ENCODE measurements at places on chromosomes 4 and X. TPM values are rescaled to one million over a fixed set of nuclear protein-coding genes. Genes with fewer than 3 reads are reported as not detected.

DNA sequence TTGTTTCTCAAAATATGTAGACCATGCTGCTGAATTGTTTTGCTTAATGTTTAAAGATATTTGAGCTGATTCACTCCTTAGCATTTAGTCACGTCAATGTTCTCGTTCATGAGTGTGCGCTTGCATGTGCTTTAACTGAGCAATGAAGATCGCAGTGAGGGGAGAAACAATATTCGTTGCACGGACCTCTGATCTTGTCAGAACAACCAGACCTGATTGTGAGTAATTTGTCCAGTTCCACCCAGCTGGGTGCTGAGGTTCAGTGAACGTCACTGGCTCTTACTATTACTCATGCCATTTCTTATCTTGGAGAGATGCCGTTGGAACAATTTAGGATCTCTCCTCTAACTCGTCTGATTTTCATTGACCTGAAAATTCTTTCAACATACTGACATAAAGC lies 15.0 kb upstream of the PRKX start:
- no peak overlapping the region for H3K27ac ChIP-seq
- no peak for DNase-seq
- H3K36me3 ChIP-seq: no peaks in the 10 kb centered on the region
- no peaks in the 10 kb centered on the region for H3K27me3 ChIP-seq
- peaks cover 2% of the 10 kb centered on the region for H3K4me1 ChIP-seq
- H3K4me3 ChIP-seq: no peak overlapping the region

The PAGE2 gene
- total RNA-seq: not detected

The SH3BGRL gene
- total RNA-seq: 81.3 TPM

The PNMA6F gene
- not detected for total RNA-seq

- H3K4me3 ChIP-seq: no peak overlapping the region
- no peak for DNase-seq
- no peaks in the 10 kb centered on the region for H3K36me3 ChIP-seq
- no peaks in the 10 kb centered on the region for H3K4me1 ChIP-seq
- no peak overlapping the region for H3K27ac ChIP-seq
- no peaks in the 10 kb centered on the region for H3K27me3 ChIP-seq
These were observed 87.8 kb downstream of the HPGD start for GRCh38 chr4:174434455-174434854.

DNA sequence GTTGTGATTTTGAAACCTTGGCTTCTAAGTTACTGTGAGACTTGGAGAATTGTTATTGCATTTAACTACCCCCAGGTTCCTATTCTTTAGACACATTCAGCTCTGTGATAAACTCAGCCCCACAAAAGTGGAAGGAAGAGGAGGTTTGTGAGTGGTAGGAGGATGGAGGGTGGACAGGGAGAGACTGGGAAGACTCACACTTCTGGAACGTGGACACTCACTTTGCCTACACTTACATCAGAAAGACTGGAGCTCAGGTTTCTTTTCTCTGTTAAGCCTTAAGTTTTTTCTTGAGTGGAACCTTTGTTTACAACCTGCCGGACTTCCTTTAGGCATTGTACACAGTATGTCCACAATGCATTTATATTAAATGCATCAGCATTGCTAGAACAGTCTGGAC lies 99.0 kb downstream of the AREG start:
- H3K4me1 ChIP-seq: peaks cover 8% of the 10 kb centered on the region
- H3K27ac ChIP-seq: no peak overlapping the region
- H3K27me3 ChIP-seq: peaks cover 13% of the 10 kb centered on the region
- no peak overlapping the region for H3K4me3 ChIP-seq
- no peaks in the 10 kb centered on the region for H3K36me3 ChIP-seq
- no peak for DNase-seq

GRCh38 chrX:76064825-76065224 lies 108.0 kb upstream of the PBDC1 start:
- H3K4me3 ChIP-seq: no peak overlapping the region
- H3K36me3 ChIP-seq: no peaks in the 10 kb centered on the region
- no peak overlapping the region for H3K27ac ChIP-seq
- H3K27me3 ChIP-seq: peaks cover 5% of the 10 kb centered on the region
- no peak for DNase-seq
- H3K4me1 ChIP-seq: no peaks in the 10 kb centered on the region

DNA sequence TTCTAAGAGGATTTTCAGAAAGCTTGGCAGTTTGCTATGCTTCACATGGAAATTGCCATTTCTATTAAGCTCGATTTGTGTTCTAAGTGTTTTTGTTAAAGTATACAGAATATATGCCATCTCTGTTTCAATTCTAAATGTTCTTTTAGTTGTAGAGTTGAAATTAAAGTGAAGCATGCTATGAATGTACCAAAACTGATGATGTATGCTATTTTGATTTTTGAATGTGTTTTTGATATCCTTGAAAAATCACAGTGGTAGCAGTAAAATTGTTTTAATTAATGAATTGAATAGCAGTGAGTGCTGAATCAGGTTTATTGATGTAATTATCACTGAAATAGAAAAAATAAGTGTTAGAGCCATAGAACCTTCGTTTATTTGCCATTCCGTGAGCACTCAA lies 110.9 kb downstream of the TENM3 start:
- H3K4me1 ChIP-seq: no peaks in the 10 kb centered on the region
- no peaks in the 10 kb centered on the region for H3K27me3 ChIP-seq
- H3K4me3 ChIP-seq: no peak overlapping the region
- no peak overlapping the region for H3K27ac ChIP-seq
- no peak for DNase-seq

The ATP8A1 gene
- 59.2 TPM for total RNA-seq

GRCh38 chrX:82208975-82209374 lies 1007.1 kb downstream of the SH3BGRL start:
- no peaks in the 10 kb centered on the region for H3K36me3 ChIP-seq
- H3K27ac ChIP-seq: no peak overlapping the region
- no peaks in the 10 kb centered on the region for H3K27me3 ChIP-seq
- H3K4me1 ChIP-seq: no peaks in the 10 kb centered on the region
- H3K4me3 ChIP-seq: no peak overlapping the region

GRCh38 chr4:99844048-99844447 lies 27.4 kb downstream of the DAPP1 start:
- no peaks in the 10 kb centered on the region for H3K27me3 ChIP-seq
- H3K4me3 ChIP-seq: no peak overlapping the region
- H3K36me3 ChIP-seq: peaks cover 10% of the 10 kb centered on the region
- DNase-seq: no peak
- H3K4me1 ChIP-seq: peaks cover 36% of the 10 kb centered on the region
- H3K27ac ChIP-seq: peak overlapping the region; percentile 85

DNA sequence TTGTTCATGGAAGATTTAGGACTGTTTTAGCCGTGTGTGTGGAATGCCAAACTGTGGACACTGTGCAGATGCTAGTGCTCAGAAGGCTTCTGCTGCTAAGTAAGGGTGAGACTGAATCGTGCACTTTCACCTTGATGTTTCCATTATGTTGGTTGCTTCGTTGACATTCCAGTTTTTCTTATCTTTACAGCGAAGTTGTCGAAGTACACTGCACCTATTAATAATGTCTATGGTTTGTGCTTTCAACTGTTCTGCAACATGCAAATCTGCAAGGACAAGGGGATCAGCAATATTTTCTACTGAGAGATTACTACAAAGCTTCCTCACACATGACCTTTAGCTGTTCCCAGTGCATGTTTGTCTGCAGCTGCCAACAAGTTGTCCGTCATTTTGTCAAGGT lies 67.7 kb downstream of the UGT2A3 start:
- H3K4me3 ChIP-seq: no peak overlapping the region
- no peaks in the 10 kb centered on the region for H3K4me1 ChIP-seq
- H3K27me3 ChIP-seq: no peaks in the 10 kb centered on the region
- no peaks in the 10 kb centered on the region for H3K36me3 ChIP-seq

The HTR2C gene
- not detected for total RNA-seq

The DDX60 gene
- total RNA-seq: 14.5 TPM

The BBS12 gene
- 1.6 TPM for total RNA-seq

The TMEM31 gene
- total RNA-seq: not detected

The AFF2 gene
- 0.31 TPM for total RNA-seq

The RADX gene
- 30.3 TPM for total RNA-seq

DNA sequence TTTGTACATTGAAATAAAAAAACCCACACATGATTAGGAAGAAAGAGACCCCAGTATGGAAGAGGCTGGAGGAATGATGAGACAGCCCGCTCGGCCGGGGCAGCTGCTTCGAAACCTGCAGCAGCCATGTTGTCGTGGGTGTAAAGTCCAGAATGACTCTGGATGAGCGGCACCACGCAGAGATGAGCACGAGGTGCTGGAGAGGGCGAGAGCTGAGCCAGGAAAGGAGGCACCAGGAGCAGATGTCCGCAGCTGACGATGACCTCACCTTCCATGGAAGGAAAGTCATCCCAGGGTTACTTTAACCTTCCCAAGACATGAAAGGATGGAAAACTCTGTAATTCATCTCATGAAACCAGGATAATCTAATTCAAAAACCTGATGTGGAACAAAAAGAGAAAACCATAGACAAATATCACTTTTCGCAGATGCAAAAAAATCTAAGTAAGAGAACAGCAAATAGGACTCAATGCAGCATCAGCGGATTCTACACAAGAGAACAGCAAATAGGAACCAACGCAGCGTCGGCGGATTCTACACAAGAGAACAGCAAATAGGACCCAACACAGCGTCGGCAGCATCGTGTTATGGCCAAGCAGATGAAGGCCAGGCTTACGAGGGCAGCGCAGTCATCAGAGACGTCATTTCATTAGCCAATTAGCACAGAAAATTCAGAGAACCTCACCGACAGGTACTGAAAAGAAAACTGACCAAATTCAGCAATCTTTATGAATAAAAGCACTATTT lies 25.9 kb upstream of the SPON2 start:
- peak overlapping the region; percentile 37 for H3K27ac ChIP-seq
- H3K27me3 ChIP-seq: no peaks in the 10 kb centered on the region

DNA sequence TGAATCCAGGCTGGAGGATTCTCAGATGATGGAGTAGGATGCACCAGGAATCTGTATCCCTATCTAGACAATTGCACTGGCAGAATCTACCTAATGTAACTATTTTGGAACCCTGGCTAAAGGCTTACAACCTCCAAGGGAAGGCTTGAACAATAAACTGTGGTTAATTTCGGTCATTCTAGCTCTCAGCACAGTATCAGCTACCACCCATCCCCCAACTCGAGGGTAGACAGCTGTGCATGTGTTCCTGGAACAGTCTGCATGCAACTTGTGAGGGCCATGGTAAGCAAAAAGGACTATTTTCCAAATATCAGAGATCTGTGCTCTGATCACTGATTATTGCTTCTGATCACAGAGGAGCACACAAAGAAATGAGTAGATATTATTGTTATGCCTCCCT lies 34.0 kb downstream of the ELF2 start:
- no peak overlapping the region for H3K4me3 ChIP-seq
- peaks cover 7% of the 10 kb centered on the region for H3K36me3 ChIP-seq
- H3K4me1 ChIP-seq: peaks cover 30% of the 10 kb centered on the region
- DNase-seq: no peak
- H3K27ac ChIP-seq: peak overlapping the region; percentile 8
- no peaks in the 10 kb centered on the region for H3K27me3 ChIP-seq

The GPR101 gene
- not detected for total RNA-seq

DNA sequence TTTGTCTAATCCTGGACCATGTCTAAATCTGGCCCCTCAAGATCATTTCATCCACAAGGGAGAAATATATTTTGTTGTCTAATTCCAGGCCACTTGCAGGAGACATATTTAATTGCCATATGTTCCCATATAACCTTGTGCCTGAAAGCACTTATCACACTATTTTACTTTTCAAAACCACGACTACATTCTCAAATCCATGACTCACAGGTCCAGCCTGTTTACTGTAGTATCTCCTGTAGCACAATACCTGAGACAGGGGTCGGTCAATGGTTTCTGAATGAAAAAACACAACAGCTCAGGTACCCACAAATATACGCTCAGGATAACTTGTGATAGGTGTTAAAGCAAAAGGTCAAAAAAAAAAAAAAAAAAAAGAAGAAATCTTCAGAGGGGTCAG lies 60.9 kb downstream of the SEC24D start:
- no peaks in the 10 kb centered on the region for H3K27me3 ChIP-seq
- peak overlapping the region; percentile 81 for H3K27ac ChIP-seq
- no peak overlapping the region for H3K4me3 ChIP-seq
- H3K36me3 ChIP-seq: no peaks in the 10 kb centered on the region
- H3K4me1 ChIP-seq: peaks cover 6% of the 10 kb centered on the region
- DNase-seq: no peak

Data from T-helper 17 cell (primary cell).